Activated naive CD4-positive, alpha-beta T cell treated with anti-CD3 and anti-CD28 coated beads, Interleukin-2, amount 50 U/mL, for 16 hours (primary cell): ENCODE measurements at places on chromosomes 2 and 18.
A peak's percentile ranks its signal among the peaks of the same experiment; 100 is the strongest.

GRCh38 chr2:50680646-50681045 is 351.3 kb downstream of the NRXN1 start:
- no peak for DNase-seq

DNA sequence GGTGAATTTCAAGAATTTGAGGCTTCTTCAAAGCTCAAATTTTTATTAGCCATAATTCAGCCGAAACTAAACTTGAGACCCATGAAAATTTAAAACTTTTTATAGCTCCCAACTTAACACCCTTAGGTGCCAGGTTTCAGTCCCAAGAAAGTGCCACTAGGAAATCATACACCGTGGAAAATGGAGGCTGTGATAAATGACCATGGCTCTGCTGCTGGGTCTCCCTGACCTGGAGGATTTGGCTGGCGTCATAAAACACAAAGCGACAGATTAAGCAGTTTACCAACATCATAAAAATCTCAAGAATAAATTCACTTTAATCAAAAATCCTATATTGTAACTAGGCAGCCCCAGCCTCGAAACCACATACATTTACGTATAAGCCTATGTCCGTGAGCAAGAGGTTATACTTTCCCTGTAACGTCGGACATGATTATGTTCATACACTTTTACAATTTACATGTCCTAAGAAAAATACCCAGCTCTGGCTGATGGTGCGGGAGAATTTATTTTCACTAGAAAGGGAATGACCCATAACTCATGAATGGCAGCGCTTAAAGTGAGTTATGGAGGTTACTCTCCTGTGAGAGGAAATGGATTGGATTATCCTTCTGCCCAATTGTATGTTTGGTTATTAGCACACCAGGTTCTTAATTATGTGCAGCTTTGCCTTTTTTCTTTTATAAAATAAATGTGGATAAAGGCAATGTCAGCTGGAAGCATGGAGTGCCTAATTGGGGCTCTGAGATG is 329.4 kb downstream of the AGPS start:
- no peak for DNase-seq

GRCh38 chr2:133072837-133073694 is 403.1 kb upstream of the LYPD1 start:
- DNase-seq = no peak

DNA sequence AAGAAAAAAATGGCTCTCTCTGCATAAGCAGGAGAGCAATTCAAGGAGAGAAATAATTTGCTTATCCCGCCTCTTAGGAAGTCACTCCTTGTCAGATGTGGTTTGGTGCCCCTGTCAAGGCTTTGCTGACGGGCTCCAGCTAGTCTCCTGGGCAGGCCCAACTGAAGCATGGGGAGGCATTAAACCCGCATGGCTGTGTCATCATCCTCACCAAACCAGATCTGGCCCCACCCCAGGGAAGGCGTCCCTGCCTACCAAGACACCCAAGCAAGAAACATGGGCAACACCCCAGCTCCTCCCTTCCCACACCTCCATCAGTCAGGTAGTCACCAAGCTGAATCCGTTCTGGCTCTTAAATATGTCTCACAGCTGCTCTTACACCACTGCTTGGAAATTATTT is 108.0 kb downstream of the SGPP2 start:
- no peak for DNase-seq

- peak; percentile 80 for DNase-seq
Observed at GRCh38 chr2:240143801-240144648, 3.6 kb upstream of the OTOS start.

DNA sequence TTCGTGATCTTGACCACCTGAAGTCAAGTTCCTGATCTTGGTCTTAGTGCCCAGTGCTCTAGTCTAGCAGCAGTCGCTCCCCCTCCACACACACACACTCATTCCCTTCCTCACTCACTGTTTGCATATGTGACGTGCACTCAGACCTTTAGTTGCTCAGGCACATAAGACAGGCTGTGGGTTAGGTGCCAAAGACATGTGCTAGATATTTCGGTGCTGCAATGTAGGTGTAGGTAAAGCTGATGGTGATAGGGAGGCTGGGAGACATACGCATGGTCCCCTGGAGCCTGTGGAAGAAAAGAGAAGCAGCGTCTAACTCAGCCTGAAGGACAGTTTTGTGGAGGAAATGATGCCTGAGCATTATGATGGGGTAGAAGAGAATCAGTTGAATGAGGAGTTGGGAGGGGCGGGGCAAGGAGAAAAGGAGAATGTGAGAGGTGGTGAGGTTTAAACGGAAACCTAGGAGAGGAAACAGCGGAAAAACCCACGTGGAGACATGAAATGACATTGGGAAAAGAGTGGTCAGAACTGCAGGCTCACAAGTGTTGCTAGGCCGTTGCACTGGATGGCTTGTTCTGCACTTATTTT is 3.8 kb downstream of the TTC39C start:
- no peak for DNase-seq

DNA sequence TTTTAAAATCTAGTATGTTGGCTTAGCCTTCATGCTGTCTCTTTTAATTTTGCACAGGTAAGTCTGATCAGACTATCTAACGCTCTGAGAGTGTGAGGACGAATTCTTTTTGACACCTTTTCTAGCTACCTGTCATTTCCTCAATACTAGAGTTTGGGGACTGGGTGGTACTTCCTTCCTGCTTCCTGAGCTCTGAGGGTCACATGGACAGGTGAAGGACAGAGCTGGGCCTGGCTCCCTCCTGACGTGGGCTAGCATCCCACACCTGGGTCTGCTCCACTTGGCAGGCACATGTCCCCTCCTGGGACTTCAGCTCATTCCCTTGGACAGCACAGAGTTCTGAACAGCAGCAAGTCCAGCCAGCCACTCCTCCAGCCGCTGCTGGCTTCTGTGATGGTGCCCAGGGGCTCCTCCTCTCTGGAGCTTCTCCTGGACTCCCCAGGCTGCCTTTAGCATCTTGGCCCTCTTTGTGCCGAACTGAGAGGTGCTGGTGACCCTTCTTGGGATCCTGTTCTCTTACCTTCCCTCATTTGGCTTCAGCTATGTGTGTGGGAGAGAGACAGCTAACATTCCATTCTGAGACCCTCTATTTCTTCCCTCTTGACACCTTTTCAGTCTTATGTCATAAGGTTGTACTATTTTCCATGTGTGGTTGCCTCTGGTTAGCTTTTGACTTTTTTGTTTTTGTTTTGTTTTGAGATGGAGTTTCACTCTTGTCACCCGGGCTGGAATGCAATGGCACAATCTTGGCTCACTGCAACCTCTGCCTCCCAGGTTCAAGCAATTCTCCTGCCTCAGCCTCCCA is 106.9 kb downstream of the B3GNT2 start:
- no peak for DNase-seq

DNA sequence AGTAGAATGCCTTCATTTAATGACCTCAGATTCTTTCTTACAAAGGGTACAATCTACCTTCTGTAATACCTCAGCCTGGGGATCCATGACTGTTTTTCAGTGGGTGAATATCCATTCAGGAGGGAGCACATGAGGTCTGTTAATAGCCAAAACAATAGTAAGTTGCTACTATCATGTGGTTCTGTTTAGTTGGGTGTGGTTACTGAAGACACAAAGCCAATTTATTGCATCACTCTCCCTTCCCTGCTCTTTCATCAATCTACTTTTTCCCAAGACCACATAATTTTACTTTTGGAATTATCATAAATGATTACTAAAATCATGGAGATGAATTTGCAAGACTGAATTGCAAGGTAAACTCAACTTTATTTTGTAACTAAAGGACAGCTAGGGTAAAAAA is 254.2 kb downstream of the GALNT13 start:
- DNase-seq = no peak

GRCh38 chr2:46578961-46579360 is 99.6 kb downstream of the TMEM247 start:
- no peak for DNase-seq

DNA sequence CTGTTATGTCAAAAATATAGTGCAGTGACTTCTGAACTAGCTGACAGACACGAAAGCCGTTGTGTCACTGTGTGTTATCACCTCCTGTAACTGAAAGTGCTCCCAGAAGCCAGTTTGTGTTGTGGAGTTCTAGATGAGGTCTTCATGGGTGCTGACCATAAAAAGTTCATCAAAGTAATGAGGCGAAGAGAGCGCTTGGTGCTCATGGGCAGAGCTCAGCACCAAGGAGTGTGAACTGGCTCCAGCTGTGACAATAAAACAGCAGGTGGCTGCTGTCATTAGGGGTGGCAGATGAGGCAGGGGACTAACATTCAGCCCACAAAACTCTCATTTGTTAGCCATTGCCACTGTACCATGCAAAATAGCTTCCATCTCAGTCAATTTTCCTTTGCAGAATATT is 151.1 kb downstream of the ZNF407 start:
- no peak for DNase-seq

- no peak for DNase-seq
Observed at GRCh38 chr18:23941791-23942190, 72.8 kb upstream of the TTC39C start.

- no peak for DNase-seq
Observed at GRCh38 chr2:178796079-178796677, 11.0 kb downstream of the TTN start.

DNA sequence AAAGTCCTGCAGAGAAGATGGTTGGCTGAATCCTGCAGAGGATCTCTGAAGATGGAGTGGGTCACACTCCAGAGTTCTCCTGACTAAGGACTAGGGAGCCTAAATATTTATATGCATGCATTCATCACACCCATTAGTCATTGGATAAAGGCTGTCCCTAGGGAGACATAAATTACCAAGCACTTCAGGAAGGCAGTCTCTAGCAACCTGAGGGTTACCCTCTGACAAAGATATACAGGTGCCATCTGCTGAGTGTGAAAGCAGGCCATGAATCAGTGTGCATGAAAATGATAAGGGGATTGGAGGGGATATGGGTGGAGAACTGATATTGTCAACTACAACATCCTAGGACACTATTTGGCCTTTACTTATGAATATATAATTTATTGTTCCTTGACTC is 294.8 kb upstream of the DDX18 start:
- DNase-seq = no peak

GRCh38 chr2:174750923-174751441 is 13.3 kb downstream of the CHRNA1 start:
- DNase-seq = peak; percentile 22

GRCh38 chr2:232523682-232524597 is 2.0 kb upstream of the CHRND start:
- no peak for DNase-seq

GRCh38 chr2:152071092-152071491 is 27.8 kb downstream of the CACNB4 start:
- DNase-seq = no peak

DNA sequence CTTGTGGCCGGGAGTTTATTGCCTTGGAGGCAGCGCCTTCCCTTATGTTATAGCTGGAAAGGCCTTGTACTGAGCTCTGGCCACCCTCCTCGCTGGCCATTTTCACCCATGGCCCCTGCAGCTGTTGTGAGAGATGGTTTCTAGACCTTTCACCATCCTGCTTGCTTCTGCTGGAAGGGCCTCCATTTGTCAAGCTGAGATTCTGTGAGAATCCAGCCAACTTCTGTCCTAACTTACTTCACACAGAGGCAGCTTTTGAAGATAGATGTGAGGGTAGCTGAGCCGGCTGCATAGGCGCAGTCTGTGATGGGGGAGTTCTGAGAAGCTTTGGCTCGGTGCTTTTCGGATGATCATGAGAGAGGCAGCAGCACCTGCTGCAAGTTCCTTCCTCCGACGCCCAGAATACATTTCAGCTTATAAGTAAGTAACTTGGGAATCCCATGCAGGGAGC is 8.7 kb downstream of the CTIF start:
- DNase-seq = no peak

- no peak for DNase-seq
Observed at GRCh38 chr2:127175751-127176354, 44.2 kb downstream of the CYP27C1 start.

GRCh38 chr2:96535331-96535730 is 1.2 kb upstream of the ARID5A start:
- DNase-seq = no peak
